ENCODE measurements at places on chromosomes 6 and 20.

GRCh38 chr6:45630314-45630713, 252.6 kb upstream of the SUPT3H start:
- DNase-seq, result no peak

DNA sequence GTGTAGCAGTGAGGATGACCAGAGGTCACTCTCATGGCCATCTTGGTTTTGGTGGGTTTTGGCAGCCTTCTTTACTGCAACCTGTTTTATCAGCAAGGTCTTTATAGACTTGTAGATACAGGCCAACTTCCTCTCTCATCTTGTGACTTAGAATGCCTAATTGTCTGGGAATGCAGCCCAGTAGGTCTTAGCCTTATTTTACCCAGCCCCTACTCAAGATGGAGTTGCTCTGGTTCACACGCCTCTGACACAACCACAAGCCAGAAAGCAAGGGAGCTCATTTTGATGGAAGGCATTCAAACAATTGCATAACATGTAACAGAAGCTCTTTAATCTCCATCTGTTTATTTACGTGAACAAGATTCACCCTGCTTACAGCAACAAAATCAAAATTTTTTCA, 492.0 kb upstream of the SULF2 start:
- DNase-seq, result no peak

DNA sequence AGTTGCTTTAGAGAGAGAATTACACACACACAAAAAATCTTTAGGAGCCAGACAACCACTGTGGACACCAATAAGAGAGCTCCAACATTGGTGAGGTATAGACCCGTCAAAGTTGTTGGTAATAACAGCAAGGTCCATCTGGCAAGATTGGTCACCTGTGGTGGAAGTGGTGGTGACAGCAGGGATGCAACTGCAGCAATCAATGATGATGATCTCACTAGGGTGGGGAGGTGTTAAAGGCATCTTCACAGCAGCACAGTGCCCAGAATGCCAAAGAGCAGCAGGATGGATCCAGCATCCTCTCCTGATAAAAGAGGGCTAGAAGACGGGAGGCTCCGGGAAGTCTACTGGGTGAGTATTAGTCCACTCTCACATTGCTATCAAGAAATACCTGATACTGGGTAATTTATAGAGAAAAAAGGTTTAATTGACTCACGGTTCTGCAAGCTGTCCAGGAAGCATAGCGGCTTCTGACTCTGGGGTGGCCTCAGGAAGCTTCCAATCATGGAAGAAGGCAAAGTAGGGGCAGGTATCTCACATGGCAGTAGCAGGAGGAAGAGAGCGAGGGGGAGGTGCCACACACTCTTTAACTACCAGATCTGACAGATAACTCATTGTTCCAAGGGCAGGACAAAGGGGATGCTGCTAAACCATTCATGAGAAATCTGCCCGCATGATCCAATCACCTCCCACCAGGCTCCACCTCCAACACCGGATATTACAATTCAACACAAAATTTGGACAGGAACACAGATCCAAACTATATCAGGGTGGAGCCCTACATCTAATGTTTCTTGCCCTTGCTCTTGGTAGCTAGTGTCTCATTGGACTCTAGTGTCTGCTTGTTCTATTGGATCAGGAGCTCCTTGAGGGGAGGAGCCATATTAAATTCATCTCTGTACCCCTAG, 48.9 kb downstream of the KLHL31 start:
- DNase-seq, result no peak

DNA sequence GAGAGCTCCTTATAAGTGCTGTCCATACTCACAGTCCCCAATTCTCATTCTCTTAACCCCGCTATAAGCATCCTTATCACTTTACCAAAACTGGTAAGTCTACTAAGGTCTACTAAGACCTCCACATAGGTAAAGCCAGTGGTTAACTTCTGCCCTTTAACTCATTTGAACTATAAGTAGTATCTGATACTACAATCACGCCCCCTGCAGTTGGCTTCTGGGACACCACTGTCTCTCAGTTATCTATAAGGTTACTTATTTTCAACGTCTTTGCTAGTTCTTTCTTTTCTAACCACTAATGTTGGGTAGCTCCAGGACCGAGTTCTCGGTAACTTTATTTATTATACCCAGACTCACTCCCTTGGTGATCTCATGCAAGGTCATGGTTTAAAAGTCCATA, 142.6 kb downstream of the ARHGAP18 start:
- peak; percentile 51 for DNase-seq

- DNase-seq, result peak; percentile 82
These were observed 782 bp downstream of the MAP3K5 start for GRCh38 chr6:136791296-136792094.

GRCh38 chr6:4382362-4382853, 247.0 kb upstream of the ECI2 start:
- DNase-seq, result no peak

- no peak for DNase-seq
These were observed 554 bp upstream of the LAMA4 start for GRCh38 chr6:112254921-112255320.

DNA sequence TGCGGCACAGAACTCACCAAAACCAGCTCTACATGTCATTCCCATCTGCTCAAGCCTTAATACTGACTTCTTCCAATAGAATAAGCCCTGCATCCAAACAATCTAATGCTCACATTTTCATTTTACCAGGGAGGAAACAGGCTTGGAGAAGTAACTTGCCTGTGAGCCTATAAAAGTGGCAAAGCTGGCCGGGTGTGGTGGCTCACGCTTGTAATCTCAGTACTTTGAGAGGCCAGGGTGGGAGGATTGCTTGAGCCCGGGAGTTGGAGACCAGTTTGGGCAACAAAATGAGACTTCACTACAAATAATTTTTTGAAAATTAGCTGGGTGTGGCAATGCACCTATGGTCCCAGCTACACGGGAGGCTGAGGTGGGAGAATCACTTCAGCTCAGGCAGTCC, 133.7 kb downstream of the LY86 start:
- DNase-seq, result no peak

GRCh38 chr20:8394308-8394945, 262.4 kb downstream of the PLCB1 start:
- DNase-seq, result no peak

DNA sequence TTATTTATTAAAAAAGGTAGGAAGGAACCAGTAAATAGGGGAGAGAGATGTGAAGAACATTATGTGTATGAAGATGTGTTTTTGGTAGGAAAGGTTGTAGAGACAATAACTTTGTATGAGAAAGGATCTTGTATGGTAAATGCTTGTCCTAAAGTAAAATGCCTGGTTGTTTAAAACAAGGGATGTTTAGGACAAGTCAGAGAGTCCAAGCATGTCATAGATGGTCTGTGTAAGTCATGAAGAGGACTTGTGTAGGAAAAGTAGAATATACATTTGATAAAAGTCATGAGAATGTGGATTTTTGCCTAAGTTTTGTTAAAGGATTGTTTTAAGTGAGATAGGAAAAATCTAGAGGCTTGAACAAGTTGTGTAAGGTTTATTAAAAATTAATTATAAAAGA, 325.1 kb downstream of the CDH26 start:
- no peak for DNase-seq

DNA sequence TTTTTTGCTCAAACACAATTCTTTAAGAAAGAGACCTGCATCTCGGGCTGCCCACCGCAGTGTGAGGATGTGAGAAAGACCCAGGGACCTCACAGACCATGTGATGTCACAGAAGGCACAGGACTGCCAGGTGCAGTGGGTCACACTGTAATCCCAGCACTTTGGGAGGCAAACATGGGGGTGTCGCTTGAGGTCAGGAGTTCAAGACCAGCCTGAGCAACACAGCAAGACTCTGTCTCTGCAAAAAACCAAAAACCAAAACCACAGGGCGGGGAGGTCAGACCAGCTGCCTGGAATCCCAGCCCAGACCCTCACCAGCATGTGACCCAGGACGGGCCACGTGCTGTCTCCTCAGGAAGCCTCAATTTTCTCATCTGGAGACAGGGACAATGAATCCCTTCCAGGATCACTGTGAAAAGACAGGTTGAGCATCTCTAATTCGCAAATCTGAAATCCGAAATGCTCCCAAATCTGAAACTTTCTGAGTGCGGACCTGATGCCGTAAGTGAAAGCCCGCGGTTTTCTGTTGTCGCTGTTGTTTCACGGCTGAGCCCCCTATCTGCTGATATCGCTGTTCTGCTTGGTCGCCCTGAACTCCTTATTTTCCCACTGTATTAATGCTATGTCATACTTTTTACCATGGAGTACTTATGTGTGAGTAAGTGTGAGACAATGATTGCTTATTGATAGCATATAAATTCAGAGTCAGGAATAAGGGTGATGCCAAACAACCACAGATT, 159.5 kb upstream of the PTPN1 start:
- no peak for DNase-seq

GRCh38 chr6:12265791-12266190, 24.4 kb upstream of the EDN1 start:
- DNase-seq, result no peak

GRCh38 chr6:11595903-11596302, 58.4 kb downstream of the TMEM170B start:
- DNase-seq, result no peak

- no peak for DNase-seq
These were observed 3.2 kb downstream of the DEFB125 start for GRCh38 chr20:90651-91050.

- no peak for DNase-seq
These were observed 3.8 kb downstream of the IGF2R start for GRCh38 chr6:159972506-159973268.

- DNase-seq, result no peak
These were observed 875.9 kb downstream of the HACE1 start for GRCh38 chr6:103983860-103984259.

DNA sequence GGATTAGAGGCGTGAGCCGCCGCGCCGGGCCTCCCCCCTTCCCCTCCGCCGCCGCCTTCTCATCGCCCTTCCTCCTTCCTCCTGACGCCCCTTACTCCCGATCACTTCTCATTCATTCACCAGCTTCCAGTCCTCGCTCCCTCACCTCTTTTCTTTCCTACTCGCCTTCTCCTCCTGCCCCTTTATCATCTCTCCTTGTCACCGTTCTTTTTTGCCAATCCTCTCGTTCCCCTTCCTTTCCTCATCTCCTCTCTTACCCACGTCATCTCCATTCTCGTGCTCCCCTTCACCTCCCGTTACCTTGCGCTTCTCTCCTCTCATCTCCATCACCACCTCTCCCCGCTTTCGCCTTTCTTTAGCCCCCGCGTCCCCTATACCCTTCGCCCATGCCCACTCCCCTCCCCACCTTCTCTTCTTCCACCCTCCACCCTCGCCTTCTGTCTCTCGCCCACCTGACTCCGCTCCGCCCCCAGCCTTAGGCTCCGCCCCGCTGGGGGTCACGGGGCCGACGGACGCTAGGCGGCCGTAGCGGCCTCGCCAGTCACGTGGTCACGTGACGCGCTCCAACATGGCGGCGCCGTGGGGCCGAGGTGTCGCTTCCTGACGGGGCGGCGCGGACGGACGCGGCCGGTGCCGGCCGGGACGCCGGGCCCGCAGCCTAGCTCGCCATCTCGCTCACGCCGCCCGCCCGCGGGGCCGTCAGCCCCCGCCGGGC, at the start of gene ARFGEF2:
TSS of gene ARFGEF2 (plus strand) at position 544 of the 715 bp plus-strand sequence. CDS start 179 bp downstream, outside the sequence.
- peak; percentile 95 for DNase-seq

- no peak for DNase-seq
These were observed 446.1 kb upstream of the MARCKS start for GRCh38 chr6:113411011-113411410.

DNA sequence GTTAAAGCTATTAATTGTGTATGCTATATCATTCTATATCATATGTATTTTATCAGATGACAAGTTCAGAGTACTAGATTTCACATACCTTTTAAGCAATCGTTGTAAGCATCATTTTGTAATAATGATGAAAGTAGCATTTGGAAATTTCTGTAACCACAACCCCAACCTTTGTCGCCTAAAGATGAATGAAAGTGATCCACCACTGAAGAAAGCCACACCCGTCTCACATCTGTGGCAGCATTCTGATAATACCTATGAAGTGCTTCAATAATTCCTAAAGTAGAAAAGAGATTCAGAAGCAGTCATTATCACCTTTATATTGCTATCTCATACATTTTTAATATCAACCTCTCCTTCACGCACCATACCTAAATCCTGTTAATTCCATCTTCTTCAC, 16.6 kb downstream of the ZUP1 start:
- DNase-seq, result no peak

- DNase-seq, result no peak
These were observed 9.0 kb downstream of the EEF1A1 start for GRCh38 chr6:73511796-73512195.

GRCh38 chr20:53738039-53738944, 144.7 kb upstream of the ZNF217 start:
- DNase-seq, result peak; percentile 20

DNA sequence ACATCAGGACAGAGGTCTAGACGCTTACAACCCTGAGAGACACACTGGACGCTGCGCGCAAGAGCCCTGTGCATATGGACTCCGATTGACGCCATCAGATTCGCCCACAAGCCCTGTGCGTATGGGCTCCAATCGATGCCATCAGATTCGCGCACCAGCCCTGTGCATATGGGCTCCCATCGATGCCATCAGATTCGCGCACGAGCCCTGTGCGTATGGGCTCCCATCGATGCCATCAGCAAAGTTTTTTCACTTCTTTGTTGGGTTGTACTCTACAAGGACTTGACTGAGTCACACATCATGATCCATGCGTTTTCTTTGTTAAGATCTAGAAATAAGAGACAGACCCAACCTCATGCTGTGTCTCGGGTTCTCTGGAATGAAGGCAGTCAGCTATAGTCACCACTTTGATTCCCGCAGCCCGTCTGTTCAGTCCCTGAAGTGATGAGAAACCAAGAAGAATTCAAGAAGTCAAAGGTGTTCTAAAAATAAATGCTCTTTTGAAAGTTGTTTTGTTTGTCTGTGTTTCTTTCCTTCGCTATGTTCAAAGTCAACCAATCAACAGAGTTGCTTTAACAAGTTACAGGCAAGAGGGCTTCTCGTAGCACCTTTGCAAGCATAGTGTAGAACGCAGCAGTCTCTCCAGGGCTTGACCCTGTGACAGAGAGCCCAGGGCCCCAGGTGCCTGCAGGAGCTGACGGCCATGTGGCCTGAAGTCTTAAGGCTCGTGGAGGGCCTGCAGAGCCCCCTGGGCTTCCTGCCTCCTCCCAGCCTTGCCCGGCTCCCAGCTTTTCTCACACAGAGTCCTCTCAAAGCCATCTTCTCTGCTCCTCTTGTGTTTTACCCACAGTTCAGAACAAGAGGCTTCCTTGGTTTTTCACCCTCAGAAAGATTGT, 7.9 kb downstream of the RPS6KA2 start:
- no peak for DNase-seq

GRCh38 chr6:10598084-10598960, 77.2 kb downstream of the GCNT2 start:
- DNase-seq, result no peak

GRCh38 chr20:39624316-39624715, 662.2 kb downstream of the DHX35 start:
- DNase-seq, result no peak

DNA sequence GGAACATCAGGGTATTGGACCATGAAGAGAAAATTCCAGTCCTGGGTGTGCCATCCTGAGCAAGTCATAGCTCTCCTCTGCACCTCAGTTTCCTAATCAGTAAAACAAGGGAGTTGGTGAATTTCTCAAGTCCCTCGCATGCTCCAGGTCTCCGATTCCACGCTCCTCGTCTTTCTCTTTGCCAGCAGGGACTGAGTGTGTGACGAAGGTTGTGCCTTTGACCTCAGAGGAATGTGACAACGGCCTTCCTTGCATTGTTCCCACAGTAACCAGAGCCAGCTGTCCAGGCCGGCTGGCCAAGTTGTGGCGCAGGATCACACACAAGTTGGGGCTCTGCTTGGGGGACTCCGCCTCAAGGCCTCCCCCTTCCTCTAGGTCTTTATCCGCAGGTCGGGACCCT, 217.3 kb downstream of the ATXN1 start:
- DNase-seq, result no peak

GRCh38 chr6:166644681-166645080, 17.6 kb upstream of the RPS6KA2 start:
- no peak for DNase-seq

- no peak for DNase-seq
These were observed 163.6 kb downstream of the SLC16A10 start for GRCh38 chr6:111250791-111251354.
